Stimulated activated CD8-positive, alpha-beta memory T cell treated with anti-CD3 and anti-CD28 coated beads, Interleukin-4, amount 100 ng/mL, for 24 hours (primary cell): ENCODE measurements at places on chromosomes 16 and 17.

DNA sequence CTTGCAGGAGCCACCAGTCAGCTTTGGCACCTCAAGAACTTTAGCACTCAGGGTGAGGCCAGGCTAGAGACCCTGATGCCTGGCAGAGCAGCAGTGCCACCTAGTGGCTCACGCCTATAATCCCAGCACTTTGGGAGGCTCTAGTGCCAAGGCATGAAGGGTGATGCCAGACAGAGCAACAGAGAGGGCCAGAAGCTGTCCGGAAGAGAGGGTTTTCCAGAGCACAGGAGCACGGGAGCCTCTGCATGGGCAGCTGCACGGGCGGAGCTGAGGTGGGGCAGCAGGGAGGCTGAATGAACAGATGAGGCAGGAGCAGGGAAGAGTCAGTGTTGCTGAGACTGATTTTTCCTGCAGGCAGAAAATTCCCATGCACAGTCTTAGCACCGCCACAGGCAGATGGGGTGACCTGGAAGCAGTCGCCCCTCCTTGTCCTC, 38.9 kb downstream of the MYH3 start:
- peak; percentile 35 for DNase-seq

GRCh38 chr16:46986896-46987295, 13.4 kb upstream of the DNAJA2 start:
- no peak for DNase-seq

GRCh38 chr16:35744726-35745125, 2285.3 kb downstream of the TP53TG3F start:
- DNase-seq = no peak

- DNase-seq = no peak
Measured at GRCh38 chr17:39916918-39917317, 1.5 kb downstream of the GSDMB start.

GRCh38 chr16:12535535-12536411, 267.9 kb downstream of the CPPED1 start:
- DNase-seq = no peak

DNA sequence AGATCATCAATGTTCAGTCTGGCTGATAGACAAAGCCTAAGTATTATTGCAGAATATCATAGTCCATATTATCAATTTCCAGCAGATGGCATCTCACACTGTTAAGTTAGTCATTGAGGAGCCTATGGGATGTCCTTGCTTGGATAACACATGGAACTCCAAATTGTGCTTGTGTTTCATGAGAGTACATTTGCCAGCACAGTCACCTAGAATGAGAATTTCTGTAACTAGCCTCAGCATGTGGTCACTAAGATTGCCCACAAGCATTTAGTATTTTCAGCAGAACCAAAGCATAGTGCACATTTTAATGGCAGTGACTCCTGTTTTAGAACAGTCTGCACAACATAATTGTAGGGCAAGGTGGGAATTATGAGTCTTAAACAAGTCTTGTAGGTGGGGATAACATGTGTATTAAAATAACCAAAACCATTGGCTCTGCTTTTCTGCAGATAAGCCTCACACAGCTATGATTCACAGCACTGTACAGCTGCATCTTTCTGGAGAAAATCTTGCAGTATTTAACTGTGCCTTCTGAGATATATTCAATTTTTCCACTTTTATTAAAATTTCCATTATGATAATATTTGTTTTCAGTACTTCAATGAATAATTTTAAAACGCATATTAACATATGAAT, 882.8 kb upstream of the SOX9 start:
- DNase-seq = no peak

- DNase-seq = no peak
Measured at GRCh38 chr16:7436306-7436705, 103.7 kb downstream of the RBFOX1 start.

- no peak for DNase-seq
Measured at GRCh38 chr16:85891033-85891775, 7.8 kb upstream of the IRF8 start.

DNA sequence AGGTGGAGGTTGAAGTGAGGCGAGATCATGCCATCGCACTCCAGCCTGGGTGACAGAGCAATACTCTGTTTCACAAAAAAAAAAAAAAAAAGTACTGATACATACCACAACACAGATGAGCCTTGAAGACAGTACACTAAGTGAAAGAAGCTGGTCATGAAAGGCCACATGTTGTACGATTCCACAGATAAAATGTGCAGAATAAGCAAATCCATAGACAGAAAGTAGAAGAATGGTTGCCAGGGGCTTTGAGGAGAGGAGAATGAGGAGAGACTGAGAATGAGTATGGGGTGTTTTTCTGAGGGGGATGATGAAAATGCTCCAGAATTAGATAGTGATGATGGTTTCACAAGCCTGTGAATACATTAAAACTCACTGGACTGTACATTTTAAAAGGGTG, 155.6 kb upstream of the PSMD7 start:
- DNase-seq = no peak

- no peak for DNase-seq
Measured at GRCh38 chr17:9241774-9242496, 220.6 kb downstream of the NTN1 start.

GRCh38 chr16:50235581-50235980, 30.8 kb upstream of the ADCY7 start:
- DNase-seq = no peak

- peak; percentile 68 for DNase-seq
Measured at GRCh38 chr16:88442727-88443576, 10.1 kb upstream of the ZFPM1 start.

DNA sequence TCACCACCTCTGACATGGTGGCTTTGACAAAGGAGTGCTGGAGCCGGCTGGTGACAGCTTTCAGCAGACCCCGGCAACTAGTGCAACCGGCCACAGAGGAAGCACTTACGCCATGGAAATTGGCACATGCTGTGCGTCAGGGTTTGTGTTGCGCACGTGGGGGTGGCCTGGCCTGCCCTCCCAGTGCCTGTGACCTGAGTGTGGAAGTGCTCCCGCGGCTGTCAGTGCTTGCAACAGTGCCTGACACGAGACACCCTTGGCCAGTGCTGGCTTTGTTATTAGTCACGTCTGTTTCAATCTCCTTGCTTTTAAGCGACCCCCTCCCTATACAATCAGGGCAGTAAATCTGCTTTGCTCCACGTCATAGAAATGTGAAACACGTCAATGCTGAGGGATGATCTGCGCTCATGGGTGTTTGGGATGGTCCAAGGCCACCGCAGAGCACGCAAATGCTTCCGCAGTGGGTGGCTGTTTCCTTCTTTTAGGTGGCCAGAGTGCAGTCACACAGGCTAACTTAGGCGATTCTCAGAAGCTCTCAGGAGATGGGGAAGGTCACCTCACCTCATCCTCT, 64.3 kb downstream of the PGS1 start:
- no peak for DNase-seq

DNA sequence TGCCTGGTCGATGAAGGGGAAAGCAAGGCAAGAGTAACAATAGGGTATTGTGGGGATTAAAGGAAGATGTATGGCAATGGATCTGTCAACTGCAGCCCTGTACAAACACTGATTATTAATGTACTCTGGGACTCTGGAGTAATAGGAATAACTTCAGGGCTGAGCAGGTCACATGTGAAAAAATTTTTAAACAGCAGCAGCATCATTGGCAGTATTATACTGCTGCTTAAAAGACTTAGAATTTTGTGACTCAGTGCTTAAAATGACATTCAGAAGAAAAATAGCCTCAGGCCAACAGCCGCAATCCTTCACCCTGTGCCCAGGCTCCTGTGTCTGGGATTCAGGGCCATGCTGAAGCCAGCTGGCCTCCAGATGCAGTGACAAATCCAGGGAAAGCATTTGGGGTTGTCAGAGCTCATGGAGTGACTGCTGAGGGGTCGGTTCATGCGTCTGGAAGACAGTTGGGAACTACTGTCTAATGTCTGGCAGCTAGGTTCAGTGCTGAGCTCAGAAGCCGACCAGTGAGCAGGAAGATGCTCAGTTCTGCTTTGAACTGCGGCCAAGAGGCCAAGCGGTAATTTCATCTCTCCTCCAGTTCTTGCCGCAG, 22.2 kb downstream of the TEX2 start:
- no peak for DNase-seq

GRCh38 chr17:83008526-83008925, 70.9 kb upstream of the METRNL start:
- DNase-seq = no peak

DNA sequence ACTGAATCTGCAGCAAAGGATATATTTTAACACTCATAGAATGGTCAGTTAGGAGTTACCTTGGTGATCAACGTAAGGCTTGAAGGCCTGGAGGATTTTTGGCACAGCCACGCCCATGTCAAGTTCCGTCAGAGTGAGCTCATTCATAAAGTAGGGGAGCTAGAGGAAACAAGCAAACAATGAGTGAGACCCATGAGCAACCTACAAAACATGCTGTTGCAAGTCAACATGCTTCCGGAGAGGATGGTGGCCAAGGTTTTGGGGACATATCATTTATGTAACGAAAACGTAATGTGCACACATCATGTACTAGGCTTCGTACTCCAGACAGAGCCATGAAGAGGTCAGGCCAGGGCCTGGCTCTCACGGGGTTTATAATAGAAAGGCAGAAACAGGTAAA, 41.1 kb upstream of the ERN1 start:
- DNase-seq = no peak

GRCh38 chr17:14744761-14745473, 444.0 kb downstream of the HS3ST3B1 start:
- DNase-seq = no peak

GRCh38 chr16:81601008-81601428, 156.4 kb downstream of the CMIP start:
- no peak for DNase-seq

- DNase-seq = no peak
Measured at GRCh38 chr16:70724146-70725023, 38.5 kb upstream of the MTSS2 start.

GRCh38 chr17:76612977-76613851, 27.6 kb upstream of the ST6GALNAC2 start:
- no peak for DNase-seq

DNA sequence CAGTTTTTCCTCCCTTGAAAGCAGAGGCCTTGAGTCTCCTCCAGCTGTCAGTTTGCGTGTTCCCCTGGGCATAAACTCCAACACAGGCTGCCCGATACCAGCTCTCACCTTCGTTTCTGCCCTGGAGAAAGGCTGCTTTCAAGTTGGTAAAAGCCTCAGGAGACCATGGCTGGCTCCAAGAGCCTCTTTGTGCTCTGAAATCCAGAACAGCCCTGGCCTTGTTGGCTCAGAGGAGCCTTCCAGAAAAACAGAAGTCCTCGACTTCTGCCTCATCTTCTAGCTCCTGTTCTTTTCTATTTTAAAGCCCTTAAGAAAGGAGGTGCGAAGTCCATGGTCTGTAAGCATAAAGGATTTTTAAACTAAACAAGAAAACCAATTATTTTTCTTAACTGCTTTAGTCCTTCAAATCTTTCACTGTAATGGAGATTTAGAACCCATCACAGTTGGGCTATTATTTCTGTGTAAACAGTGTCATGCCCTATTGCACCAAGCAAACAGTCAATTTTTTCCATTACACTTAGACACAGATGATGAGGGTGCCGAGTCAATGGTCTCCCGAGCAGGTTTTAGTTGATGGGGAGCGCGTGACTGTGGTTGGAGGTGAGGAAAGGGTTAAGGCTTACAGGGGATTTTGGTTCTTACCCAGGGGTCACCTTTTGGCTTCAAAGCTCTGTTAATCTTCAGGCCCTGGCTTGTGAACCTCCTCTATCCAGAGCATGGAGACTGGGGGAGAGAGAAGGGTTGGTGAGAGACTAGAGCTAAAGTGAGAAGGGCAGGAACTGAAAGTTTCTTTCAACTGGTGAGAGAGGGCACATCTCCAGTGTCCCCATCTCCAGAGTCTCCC, 212.8 kb downstream of the MSI2 start:
- no peak for DNase-seq

GRCh38 chr17:73286863-73287296, 24.9 kb downstream of the CDC42EP4 start:
- DNase-seq = no peak
